ENCODE measurements at places on chromosomes 3 and 15. TPM values are rescaled to one million over a fixed set of nuclear protein-coding genes. Genes with fewer than 3 reads are reported as not detected.

GRCh38 chr15:40272485-40273056 is 10.3 kb downstream of the ANKRD63 start:
- no peaks in the 10 kb centered on the region for H3K36me3 ChIP-seq
- no peak for DNase-seq
- no peaks in the 10 kb centered on the region for H3K27me3 ChIP-seq
- H3K4me1 ChIP-seq, result peaks cover 6% of the 10 kb centered on the region
- H3K4me3 ChIP-seq, result no peak overlapping the region

DNA sequence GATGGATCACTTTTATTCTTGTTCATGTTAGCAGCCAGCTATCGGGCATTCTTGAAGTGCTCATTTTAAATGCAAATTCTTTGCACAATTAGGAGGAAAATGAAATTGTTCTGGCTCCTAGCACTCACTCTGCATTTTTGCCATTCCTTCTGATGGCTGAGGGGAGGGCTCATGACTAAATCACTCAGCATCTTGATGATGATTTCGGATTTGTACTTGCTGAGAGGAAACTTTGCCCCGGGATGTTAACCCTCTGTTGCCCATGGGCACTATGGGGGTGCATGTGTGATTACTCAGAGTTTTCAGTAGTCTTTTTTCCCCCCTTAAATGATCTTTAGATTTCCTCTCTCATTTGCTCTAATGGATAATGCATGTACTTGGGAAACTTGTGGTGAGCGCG is 299.6 kb upstream of the C2CD4B start:
- no peaks in the 10 kb centered on the region for H3K36me3 ChIP-seq
- no peaks in the 10 kb centered on the region for H3K27me3 ChIP-seq
- peaks cover 29% of the 10 kb centered on the region for H3K4me1 ChIP-seq
- DNase-seq, result no peak
- peak overlapping the region; percentile 73 for H3K4me3 ChIP-seq
- H3K27ac ChIP-seq, result peak overlapping the region; percentile 68

GRCh38 chr3:124373524-124373923 is 356.7 kb upstream of the UMPS start:
- no peak overlapping the region for H3K27ac ChIP-seq
- H3K4me3 ChIP-seq, result no peak overlapping the region
- no peaks in the 10 kb centered on the region for H3K4me1 ChIP-seq
- no peaks in the 10 kb centered on the region for H3K36me3 ChIP-seq
- no peak for DNase-seq

DNA sequence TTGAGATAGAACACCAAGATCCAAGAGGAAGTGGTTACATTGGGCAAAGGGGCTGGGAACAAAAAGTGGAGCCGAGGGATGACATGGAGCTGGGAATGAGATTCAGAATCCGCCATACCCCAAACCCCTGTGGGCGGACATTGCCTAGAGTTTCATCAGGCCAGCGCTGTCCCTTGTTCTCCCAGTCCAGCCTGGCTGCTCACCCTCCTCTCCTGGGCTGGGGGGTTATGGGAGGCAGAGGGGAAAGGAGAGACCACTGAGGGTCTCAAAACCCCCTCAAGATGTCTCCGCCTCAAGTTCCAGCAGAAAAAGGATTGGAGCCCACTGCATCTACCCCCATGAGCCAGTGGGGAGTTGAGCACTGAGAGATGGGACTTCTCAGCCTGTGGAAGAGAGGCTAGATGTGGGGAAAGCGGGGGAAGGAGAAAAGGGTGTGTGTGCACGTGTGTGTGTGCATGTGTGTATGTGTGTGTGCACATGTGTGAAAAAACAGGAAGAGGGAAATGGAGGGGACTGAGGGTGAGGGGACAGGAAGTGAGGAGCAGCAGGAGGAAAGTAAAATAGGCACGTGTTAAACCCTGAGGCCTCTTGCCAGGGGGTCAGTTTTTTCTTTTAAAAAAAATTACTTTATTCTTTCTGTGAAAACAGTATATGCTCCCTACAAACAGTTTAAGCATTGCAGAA is 14.3 kb downstream of the GRM2 start:
- no peak overlapping the region for H3K4me3 ChIP-seq
- no peak overlapping the region for H3K27ac ChIP-seq
- DNase-seq, result peak; percentile 75
- no peaks in the 10 kb centered on the region for H3K27me3 ChIP-seq

GRCh38 chr3:55458181-55458790 is 28.8 kb downstream of the WNT5A start:
- no peaks in the 10 kb centered on the region for H3K36me3 ChIP-seq
- peak; percentile 59 for DNase-seq
- peaks cover 4% of the 10 kb centered on the region for H3K27me3 ChIP-seq
- H3K27ac ChIP-seq, result no peak overlapping the region
- H3K4me3 ChIP-seq, result no peak overlapping the region
- H3K4me1 ChIP-seq, result no peaks in the 10 kb centered on the region

DNA sequence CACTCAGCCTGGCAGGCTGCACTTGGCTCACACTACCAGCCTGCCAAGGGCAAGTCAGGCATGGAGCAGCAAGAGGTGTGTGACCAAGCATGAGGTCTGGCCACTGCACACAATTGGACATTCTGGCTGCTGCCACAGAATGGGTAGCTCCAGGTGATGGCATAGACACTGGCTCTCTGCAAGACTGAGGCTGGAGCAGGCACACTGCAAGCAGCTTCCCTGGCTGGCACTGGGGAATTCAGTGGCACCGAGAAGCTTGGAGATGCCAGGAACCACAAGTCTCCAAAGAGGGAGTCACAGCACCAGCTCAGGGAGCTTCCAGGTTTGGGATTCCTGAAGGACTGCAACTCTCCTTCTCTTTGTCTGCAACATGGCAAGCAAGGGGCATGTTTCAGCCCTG is 42.0 kb upstream of the KCNH8 start:
- H3K27ac ChIP-seq, result no peak overlapping the region
- DNase-seq, result no peak
- H3K27me3 ChIP-seq, result no peaks in the 10 kb centered on the region
- H3K4me3 ChIP-seq, result no peak overlapping the region
- H3K4me1 ChIP-seq, result no peaks in the 10 kb centered on the region
- no peaks in the 10 kb centered on the region for H3K36me3 ChIP-seq

H1-8 gene
- total RNA-seq, result not detected

THSD4 gene
- total RNA-seq, result 4.5 TPM

EPHB3 gene
- total RNA-seq, result 10.6 TPM

RBPMS2 gene
- total RNA-seq, result 4.8 TPM

All from osteocyte (in vitro differentiated cells).